GM04503 (cell line): ENCODE measurements at places on chromosomes 4 and X.
A peak's percentile ranks its signal among the peaks of the same experiment; 100 is the strongest.

GRCh38 chr4:184267673-184268583, 50.3 kb upstream of the ENPP6 start:
- DNase-seq: peak; percentile 88

DNA sequence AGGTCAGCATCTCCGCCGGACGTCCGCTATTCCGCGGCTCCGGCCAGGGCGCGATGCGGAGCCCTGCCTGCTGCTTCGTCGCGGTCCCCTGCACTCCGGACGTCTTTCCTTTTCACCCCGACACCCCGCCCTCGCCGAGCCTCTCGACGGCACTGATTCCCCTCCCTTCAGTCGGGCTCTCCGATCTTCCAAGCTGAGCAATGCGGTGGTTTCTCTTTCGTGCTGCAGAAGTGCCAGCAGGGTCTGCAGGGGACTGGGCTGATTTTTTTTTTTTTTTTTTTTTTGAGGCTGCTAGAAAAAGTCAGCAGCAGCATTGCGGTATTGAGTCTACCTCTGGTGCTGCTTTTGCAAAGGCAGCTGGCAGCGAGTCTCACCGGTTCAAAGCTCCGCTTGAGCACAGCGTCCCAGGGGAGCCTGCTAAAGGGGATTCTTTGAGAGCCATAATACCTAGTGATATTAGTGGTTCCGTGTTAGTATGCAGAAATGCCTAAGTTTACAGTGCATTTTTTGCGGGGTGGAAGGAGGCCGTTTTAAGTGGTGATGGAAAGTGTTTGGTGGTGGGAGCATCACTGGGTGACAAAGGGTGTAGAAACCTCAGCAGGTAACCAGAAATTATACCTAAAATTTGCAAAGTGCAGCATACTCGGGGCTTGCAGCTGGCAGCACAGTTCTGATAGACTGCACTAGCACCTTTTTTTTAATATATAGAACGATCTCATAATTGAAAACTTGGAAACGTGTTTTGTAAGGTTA, 969 bp downstream of the STIM2 start:
- DNase-seq: no peak

- no peak for DNase-seq
Measured at GRCh38 chr4:131063878-131064277, 1967.9 kb downstream of the C4orf33 start.

- no peak for DNase-seq
Measured at GRCh38 chrX:123310112-123310511, 126.0 kb downstream of the GRIA3 start.
